NCI-H1930 (cell line): ENCODE measurements at places on chromosomes 6 and 20.

DNA sequence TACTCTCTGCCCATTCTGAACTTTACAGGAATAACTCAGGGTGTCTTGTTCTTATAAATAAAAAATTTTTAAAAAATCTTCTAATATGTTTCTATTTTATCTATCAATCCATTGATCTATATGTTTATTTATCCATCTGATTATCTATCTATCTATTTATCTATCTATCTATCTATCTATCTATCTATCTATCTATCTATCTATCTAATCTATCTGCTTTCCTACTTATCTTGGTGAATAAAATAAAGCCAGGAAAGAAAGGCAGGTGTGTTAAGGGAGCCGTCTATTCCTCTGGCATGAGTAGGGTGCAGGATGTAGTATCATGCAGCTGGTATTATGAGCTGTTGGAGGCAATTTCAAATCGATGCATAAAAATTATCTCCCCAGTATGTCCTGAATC lies 153.0 kb downstream of the FOXA2 start:
- DNase-seq, result no peak

- no peak for DNase-seq
These were observed 9.4 kb upstream of the AVP start for GRCh38 chr20:3093861-3094361.

- no peak for DNase-seq
These were observed 30.3 kb upstream of the CALHM6 start for GRCh38 chr6:116430860-116431259.

GRCh38 chr6:141212296-141212695 lies 920.4 kb upstream of the GJE1 start:
- DNase-seq, result no peak

- DNase-seq, result no peak
These were observed 58.3 kb upstream of the CARMIL1 start for GRCh38 chr6:25220857-25221256.

- DNase-seq, result no peak
These were observed 35.6 kb downstream of the UTRN start for GRCh38 chr6:144320741-144321140.

DNA sequence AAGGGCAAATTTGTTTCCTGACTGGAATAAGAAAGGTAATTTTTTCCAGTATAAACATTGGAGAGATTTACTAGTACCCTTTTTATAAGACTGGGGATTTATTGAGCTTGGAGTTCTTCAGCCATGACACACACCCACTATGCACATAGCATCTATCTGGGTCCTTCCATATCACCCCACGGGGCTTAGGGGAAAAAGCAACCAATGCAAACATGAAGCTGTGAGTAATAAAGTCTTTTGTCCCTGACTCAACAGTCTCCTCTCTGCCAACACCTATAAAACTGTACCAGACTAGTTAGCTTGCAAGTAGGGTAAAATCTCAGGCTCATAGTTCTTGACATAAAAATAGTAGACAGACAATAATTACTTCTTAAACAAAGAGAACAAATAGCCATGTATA lies 23.4 kb downstream of the COL21A1 start:
- no peak for DNase-seq

- no peak for DNase-seq
These were observed 25.1 kb downstream of the IL20RA start for GRCh38 chr6:137019476-137020272.

DNA sequence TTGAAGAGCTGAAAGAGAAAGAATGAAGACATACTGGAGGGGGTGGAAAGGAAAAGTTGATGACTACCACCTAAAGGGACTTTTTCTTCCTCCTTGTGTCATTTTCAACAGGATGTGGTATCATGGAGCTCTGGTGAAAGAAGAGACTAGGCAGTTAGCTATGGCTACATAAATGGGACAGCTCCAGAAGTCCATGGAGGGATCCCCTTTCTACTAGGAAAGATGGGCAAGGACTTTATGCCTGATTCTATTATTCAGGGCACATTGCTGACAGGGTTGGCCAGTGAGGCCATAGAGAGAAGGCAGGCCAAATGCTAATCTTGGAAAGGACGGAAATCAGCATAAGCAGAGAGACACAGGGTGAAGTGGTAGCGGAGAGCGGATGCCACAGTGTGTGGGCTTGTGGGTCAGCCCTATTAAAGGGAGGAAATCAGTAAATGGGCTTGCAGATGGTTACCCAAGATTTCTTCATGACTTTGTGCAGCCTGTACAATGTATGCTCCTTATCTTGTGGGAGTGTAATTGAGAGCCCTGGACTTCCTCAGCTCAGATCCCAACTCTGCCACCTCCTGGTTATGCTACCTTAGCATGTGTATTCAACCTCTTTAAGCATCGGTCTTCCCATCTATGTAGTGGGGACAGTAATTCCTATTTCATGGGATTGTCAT lies 77.4 kb upstream of the TMEM170B start:
- no peak for DNase-seq

DNA sequence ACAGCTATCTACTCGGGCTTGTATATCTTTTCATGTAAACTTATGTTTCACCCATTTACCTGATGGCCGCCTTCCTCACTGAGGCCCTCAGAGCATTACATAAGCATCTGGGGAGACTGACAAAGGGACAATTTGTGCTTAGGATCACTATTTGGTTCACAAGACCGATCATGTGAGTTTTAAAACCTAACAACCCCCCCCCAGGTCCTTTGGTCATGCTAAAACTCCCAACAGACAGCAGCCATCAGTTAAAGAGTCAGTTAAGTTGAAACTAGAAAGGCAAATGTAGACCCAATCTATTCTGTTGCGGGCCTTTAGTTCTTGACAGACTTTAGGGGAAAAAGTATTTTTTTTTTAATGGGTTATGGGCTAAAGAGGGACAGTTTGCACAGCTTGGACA lies 205.0 kb upstream of the RNF24 start:
- DNase-seq, result no peak

DNA sequence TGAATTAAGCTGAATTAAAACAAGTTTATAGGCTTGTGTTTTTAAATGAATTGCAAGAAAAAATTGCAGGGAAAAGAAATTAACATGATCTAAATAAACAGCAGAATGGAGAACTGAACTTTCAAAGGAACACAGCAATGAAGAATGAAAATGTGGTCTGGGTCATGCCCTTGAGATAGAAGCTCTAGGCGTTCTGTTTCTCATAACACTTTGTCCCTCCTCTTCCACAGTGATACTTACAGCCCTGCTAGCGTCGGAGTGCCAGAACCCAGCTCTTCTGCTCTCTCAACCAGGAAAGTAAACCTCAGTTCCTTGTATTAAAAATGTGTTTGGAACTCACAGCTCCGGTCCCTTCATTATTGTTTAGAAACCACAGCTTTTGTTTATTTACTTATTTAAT lies 11.4 kb downstream of the HMGCLL1 start:
- no peak for DNase-seq

DNA sequence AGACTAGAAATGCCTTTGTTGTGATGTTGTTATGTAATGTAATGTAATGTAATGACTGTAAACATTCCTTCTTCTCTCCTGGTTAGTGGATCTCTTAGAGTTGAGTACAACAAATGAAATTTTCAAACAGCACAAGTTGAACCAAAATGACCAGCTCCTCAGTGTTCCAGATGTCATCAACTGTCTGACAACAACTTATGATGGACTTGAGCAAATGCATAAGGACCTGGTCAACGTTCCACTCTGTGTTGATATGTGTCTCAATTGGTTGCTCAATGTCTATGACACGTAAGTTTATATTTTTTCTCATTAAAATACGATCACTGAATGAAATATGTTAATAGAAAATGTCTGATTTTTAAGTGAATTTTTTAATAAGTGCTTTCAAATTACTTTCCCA lies 496.7 kb downstream of the UTRN start:
- DNase-seq, result no peak

- DNase-seq, result no peak
These were observed 12.2 kb upstream of the KCNK15 start for GRCh38 chr20:44733341-44734069.

DNA sequence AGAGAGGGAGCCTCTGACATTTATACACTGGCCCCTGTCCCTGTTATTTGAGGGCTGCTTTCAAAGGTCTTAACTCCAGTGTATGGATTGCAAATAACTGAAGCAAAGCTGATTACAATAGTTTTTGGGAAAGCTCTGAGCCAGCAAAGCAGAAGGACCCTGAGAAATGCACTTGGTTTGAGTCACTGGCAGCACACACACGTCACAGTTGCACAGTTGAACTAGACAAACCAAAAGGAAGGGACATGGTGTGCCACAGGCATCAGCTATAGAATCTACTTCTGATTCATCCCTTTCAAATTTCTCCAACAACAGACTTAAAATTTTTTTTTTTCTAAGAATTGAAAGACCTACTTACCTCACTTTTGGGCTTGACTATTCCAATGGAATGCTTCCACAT lies 56.4 kb downstream of the SNRNP48 start:
- DNase-seq, result no peak

DNA sequence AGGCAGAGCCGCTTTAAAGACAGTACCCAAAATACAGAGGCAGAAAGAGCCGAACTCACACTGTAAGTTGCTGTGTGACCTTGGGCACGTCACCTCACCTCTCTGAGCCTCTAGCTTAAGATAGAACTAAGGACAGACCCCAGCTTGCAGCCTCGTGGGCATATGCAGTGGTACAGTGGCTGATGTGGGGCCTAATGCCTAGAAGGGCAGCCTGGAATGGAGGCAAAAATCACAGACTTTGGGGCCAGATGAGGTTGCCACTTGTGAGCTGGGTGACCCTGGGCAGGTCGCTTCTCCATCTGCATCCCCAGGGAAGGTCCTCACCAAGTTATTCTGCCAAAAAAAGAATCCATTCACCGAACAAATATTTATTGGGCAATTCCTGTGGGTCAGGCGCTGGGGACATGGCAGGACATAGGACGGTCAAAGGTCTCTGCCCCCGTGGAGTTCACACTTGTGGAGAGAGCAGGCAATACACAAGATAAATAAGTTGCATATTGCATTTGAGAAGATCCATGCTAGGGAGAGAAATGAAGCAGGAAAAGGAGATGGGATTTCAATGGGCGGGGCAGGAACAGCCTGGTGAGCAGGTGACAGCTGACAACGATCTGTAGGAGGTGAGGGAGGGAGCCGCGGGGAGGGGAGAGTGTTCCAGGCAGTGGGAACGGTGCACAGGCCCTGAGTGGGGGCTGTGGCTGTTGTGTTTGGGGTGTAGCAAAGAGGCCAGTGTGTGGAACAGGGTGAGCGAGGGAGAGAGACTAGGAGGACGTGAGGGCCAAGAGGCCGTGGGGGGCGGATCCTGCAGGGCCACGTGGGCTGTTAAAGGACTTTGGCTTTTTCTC lies 115.2 kb downstream of the CEBPB start:
- no peak for DNase-seq

- no peak for DNase-seq
These were observed 26.9 kb downstream of the ANKEF1 start for GRCh38 chr20:10061641-10062040.

GRCh38 chr6:85283436-85283835 lies 166.4 kb upstream of the NT5E start:
- no peak for DNase-seq

DNA sequence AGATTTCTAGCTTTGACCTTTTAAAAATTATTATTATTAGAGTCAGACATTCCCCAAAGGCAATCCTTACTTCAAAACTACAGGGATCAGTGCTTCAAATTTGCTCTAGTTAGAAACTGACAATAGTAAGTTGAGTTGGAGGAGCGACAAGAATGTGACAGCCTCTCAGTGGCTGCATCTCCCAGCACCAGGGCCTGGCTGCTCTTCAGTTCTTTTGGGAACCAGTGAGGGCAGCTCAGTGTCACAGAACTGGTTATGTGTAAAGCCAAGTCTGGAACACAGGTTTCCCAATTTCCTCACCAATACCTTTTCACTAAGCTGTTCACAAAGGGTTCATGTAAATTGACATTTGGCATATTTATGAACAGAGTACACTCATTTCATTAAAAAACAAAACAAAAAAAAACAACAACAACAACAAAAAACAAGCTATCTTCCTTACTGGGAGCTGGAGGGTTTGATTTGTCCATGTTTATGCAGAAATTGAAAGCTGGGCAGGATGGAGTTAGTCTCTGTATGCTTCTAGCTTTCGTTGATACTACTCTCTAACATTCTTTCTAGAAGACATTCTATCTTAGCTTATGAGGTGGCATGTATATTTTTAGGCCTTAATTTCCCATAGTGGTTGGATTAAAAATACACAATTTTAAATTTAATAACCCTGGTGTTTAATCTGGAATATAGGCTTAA lies 95.0 kb downstream of the SAMD5 start:
- DNase-seq, result no peak

DNA sequence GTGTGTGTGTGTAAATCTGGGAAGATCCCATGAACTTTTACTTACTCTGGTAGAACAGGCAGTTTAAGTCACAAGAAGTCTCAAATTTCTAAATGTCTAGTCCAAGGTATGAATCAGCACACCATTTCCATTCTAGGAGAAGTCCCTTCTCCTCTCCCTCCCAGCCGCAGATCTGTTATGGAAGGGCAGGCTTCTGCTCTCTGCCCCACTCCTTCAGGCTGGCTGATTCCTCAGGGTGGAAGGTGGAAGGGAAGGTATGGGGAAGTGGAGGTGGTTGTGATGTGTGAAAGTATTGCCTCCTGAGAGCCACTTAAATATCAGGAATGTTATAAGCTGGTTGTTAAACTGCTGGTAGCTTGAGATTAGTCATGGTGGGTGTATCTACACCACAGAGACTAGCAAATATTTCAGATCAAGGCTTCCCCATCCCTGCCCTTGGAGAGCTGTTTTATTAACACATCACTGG lies 44.5 kb upstream of the LAMA4 start:
- DNase-seq, result no peak

GRCh38 chr6:118791499-118791898 lies 102.5 kb upstream of the ASF1A start:
- no peak for DNase-seq

GRCh38 chr6:41430875-41431274 lies 95.5 kb downstream of the NCR2 start:
- DNase-seq, result no peak

DNA sequence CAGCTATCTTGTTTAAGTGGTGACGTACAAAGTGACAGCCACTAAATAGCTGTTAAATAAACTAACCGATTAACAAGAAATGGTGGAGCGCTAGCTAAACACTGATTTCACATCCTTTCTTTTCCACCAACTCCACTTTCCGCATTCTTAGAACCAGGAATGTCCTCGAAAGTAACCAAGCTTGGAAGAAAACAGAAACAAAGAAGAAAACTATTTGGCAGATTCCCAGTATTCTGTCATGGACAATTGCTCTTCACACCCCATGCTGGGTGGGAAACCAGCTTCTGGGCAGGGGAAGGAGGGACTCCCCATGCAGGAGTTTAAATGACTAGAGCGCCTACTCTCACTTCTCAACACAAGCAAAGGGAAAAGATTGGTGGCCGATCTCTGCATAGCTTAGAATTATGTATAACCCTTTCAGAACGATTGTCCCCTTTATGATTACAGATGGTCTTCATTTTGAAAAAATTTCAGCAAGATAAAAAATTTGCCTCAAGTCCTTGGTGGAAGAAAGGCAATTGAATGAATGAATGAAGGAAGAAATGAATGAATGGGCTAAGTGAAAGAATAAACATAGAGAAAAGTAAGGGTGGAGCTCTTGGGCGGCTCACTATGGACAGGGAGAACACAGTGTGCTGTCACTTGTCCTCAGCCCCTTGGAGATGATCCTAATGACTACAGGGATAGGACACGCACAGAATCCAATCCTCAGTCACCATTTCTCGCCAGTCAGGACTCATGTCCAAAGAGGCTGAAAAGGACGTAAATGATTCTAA lies 148.7 kb upstream of the NEDD9 start:
- no peak for DNase-seq

- DNase-seq, result no peak
These were observed 5.6 kb downstream of the SRSF3 start for GRCh38 chr6:36599791-36600209.
